ENCODE measurements at places on chromosomes 3 and 15.
A peak's percentile ranks its signal among the peaks of the same experiment; 100 is the strongest.

DNA sequence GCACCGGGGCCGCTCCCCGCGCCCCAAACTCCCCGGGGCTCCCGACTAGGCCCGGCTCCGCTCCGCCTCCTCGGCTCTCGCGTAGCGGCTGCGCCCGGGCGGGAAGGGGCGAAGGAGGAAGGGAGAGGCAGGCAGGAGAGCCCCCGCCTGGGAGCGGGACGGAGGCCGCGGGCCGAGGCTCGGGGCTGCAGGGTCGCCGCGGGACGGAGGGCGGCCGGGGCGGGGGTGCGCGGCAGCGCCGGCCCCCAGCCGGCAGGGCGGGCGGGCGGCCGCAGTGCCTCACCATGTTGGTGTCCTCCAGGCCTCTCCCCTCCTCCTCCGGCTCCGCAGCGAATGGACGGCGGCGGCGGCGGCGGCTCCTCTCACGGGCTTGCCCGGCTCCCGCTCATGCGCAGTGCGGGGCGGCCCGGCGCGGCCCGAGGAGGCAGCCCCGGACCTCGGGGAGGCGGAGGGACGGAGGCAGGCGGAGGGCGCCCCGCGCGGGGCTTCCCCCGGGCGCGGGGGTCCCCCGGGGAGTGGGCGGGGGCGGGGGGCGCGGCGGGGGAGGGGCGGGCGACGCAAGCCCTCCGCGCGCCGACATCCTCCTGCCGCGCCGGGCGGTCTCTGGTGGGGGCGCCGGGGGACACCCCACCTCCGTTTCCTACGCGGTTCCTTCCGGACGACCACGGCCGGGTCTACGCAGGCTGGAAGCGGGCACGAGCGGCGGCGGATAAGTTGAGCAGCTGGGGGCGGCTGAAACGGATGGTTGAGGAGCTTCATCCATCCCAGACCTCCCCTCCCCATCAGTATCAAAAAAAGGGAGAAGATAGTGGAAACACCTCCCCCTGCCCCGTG is at the start of gene DCUN1D1:
TSS of gene DCUN1D1 (minus strand) at position 335 of the 834 bp plus-strand sequence. CDS start at position 286, 49 bp downstream.
- peak; percentile 76 for DNase-seq

DNA sequence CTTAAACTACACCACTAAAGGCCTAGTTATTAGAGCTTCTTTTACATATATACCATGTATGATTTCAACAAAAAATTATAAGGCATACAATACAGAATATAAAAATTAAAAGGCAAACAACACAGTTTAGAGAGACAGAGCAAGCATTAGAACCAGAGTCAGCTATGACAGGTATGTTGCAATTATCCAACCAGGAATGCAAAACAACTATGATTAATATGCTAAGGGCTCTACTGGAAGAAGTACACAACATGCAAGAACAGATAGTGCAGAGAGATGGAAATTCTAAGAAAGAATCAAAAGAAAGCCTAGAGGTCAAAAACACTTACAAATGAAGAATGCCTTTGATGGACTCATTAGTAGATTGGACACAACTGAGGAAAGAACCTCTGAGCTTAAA is 39.6 kb downstream of the CCDC54 start:
- no peak for DNase-seq

DNA sequence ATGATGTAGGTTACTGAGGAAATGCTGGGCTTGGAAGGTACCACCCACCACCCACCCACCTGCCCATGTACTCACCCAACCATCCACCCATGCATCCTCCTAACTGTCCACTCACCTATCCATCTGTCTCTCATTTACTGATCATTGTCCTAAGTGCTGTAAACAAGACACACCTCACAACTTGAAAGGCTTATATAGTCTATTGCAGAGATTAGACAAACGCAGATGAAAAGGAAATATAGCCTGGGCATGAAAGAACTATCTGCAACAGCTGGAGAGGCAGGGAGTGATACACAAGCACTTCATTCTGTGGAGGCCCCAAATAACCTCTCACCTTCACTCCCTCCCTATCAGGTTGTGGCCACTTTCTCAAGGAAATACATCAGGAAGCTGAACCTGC is 54.0 kb downstream of the DAPK2 start:
- DNase-seq = no peak

DNA sequence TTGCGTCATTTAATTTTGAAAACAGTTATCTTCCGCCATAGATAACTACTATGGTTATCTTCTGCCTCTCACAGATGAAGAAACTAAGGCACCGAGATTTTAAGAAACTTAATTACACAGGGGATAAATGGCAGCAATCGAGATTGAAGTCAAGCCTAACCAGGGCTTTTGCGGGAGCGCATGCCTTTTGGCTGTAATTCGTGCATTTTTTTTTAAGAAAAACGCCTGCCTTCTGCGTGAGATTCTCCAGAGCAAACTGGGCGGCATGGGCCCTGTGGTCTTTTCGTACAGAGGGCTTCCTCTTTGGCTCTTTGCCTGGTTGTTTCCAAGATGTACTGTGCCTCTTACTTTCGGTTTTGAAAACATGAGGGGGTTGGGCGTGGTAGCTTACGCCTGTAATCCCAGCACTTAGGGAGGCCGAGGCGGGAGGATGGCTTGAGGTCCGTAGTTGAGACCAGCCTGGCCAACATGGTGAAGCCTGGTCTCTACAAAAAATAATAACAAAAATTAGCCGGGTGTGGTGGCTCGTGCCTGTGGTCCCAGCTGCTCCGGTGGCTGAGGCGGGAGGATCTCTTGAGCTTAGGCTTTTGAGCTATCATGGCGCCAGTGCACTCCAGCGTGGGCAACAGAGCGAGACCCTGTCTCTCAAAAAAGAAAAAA is 1.2 kb downstream of the B2M start:
- peak; percentile 59 for DNase-seq

DNA sequence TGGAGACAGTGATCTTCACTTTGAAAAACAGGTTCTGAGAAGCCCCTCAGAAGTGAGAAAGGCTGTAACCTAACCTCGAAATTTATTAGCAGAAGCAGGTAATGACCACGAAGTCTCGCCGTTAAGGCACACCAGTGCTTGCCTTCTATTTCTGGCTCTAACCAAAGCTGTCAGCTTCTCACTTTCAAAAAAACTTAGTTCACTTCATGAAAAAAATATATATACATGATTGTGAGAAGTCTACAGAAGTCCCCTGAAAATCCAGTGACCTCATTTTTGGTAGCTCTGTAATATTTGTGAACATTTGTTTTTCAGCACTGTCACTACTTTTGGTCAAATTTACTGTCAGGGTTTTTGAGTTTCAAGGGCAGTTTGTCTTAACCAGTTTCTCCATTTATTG is 19.1 kb upstream of the AKAP13 start:
- no peak for DNase-seq

DNA sequence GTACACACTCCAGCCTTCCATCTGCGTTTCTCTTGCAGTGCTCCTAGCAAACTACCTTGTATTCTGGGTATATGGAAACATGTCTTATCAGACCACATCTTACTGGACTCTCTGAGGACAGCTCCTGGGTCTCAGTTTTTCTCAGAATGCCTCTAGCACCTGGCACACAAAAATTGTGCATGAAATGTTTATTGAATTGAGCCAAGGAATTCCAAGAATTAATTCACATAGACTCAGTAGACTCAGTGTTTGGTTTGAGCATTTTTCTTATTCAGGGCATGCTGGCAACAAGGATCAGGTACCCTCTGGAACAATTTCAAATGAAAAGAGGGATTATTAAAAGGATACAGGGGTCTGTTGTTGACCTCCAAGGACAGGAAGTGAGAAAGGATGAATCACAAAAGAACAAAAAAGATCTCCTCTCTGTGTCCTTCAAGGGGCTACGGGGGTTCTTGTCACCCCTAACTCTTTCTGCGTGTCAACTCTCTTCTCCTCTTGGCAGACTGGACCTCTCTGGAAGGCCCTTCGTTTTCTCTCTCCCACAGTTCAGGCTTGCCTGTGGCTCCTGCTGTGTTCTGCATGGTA is 270.0 kb upstream of the HES1 start:
- no peak for DNase-seq

GRCh38 chr3:98812851-98813374 is 49.8 kb downstream of the ST3GAL6 start:
- DNase-seq = no peak

GRCh38 chr15:40266828-40267304 is 16.0 kb downstream of the ANKRD63 start:
- no peak for DNase-seq

GRCh38 chr3:118396491-118396890 is 638.2 kb downstream of the IGSF11 start:
- no peak for DNase-seq

DNA sequence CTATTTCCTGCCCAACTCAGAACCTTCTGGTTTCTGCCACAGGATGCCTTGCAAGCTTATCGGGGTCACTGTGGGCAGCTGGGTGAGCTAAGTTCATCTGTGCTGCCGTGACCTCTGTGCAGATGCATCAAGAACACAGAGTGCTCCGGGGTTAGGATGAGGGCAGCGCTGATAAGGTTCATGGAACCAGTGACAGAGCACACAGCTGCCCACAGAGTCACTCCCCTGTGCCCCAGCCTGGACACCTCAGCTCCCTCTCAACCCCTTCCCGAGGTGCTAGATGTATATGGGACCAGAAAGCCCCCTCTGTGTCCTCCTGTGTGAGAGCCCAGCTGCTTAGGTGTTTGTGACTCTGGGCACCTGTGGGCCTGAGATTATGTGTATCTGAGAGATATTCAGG is 15.8 kb upstream of the ALAS1 start:
- no peak for DNase-seq

- no peak for DNase-seq
Measured at GRCh38 chr15:77654975-77655374, 22.3 kb upstream of the LINGO1 start.

- no peak for DNase-seq
Measured at GRCh38 chr15:70314688-70315087, 217.0 kb upstream of the TLE3 start.

DNA sequence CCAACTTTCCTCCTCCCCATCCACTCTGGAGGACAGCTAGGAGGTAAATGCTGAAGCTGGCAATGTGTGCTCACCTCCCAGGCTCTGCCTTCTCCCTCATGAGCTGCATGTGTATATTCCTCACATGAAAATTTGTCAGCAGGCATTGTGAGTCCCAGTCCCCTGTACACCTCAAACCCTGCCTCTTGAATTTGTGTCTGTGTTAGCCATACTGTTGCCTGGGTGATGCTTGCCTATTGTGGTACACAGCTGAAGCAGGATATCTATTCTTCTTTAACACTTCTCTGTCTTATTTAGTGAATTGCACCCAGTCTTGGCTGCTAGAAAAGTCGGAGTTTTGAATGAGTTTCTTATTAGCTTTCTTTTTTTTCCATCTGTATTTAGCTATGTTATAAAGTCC is 586.0 kb upstream of the TGFBR2 start:
- DNase-seq = no peak

DNA sequence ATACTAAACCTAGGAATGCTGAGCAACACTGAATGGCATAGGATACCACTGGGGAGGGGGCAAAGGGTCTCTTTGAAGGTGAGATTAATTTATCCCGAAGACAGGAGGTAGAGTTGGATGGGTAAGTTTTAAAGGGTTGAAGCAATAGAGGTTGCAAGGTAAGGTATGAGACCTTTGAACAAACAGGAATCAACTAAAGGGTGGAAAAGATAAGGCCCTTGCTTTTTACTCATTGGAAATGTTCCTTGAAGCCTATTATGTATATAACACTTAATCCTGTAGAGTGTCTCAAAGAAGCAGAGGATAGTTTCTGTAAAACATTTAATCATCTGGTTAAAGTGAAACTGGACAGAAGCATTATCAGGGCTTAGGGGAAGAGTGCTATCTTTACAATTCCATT is 5.7 kb downstream of the ABHD5 start:
- no peak for DNase-seq

DNA sequence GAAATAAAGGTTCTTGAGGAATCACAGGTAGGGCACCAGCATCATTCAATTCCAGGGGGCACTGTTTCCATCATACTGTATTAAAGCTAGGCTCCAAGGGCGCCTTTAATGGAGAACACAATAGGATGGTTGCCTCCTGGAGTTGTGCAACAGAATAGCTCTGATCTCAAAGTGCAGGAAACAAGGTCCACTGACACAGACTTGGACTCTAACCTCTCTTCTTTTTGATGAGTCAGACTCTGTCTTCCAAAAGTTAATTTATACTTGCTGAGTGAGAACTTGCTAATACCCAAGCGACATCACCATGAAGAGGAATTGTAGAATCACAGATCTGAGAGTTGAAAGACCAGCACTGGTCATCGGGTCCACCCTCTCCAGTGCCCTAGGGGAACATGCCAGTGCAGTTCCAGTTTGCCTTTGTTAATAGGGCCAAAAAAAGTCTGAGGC is 94.4 kb upstream of the PHLDB2 start:
- DNase-seq = no peak

DNA sequence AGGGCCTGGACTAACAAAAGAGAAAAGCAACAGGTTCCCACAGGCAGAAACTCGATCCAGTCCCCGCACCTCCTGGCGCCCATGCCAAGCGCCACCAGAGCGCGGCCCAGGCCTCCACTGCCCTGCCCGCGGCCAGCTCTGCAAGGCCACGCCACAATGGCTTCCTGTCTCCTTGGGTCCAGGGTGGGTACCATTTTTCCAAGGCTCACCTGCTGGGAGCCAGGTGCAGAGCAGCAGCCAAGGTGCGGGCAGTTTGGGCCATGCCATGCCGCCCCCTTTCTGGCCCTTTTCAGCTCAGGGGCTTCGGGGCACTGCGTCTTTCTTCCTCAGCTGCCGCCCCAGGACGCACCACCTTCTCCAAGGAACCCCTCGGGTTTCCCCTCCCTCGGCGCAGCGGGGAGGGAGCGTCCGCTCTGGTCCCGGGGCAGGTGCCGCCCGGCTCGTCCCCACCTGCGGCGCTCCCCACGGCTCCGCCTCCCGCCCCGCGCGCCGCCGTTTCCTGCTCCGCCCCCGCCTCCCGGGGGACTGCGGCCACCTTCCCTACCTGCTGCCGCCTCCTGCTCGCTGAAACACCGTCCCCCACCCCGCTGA is at the start of gene ILDR1:
TSS of gene ILDR1 (minus strand) at position 437 of the 591 bp plus-strand sequence. CDS start at position 267, 170 bp downstream.
- DNase-seq = no peak

GRCh38 chr3:49465270-49466034 is 4.6 kb upstream of the DAG1 start:
- DNase-seq = no peak

- peak; percentile 35 for DNase-seq
Measured at GRCh38 chr3:48232734-48233133, 8.2 kb upstream of the ZNF589 start.

GRCh38 chr15:82158811-82159210 is 103.7 kb downstream of the EFL1 start:
- no peak for DNase-seq

DNA sequence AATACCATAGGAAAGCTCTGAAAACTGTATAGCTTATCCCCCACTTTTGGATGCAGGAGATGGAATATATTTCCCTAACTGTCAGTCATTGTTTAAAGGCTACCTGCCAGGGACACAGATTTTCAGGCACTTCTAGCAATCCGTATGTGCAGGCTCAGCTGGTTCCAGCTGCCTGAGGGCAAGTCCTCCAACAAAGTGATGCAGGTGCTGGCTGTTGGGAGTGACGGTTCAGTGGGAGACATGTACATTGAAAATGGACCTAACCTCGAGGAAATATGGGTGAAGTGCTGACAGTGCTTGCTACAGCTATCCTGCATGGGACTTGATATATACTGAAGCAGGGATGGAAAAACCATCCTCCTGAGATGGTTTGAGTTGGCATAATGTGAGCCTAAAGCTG is 153.1 kb upstream of the GAP43 start:
- no peak for DNase-seq

- DNase-seq = no peak
Measured at GRCh38 chr3:131217296-131217741, 164.3 kb upstream of the NUDT16 start.

GRCh38 chr3:120299403-120299802 is 14.4 kb upstream of the GPR156 start:
- no peak for DNase-seq

- DNase-seq = no peak
Measured at GRCh38 chr15:76976572-76977270, 18.2 kb upstream of the PSTPIP1 start.

Measured in stimulated activated CD4-positive, alpha-beta T cell treated with anti-CD3 and anti-CD28 coated beads, Interleukin-2, amount 100 ng/mL, for 4 hours (primary cell).